ENCODE measurements at places on chromosomes 4 and X.

GRCh38 chr4:88643932-88644331, 51.7 kb downstream of the HERC3 start:
- DNase-seq, result no peak

DNA sequence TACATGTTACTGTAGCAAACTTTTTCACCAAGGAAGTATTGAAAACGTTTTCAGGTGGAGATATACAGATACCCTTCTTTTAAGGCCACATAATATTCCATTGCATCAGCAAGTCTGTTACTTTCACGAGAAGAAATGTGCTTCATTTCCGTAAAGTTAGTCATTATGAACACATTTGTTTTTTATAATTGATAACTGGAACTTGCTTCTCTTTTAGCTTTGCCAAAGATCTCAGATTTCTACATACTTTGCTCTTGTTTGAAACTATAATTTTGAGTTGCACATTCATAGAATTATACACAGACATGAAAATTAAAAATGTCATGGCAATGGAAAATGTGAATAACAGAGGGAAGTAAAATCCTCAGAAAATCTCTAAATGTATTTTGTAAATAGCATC, 128.7 kb upstream of the GIMD1 start:
- no peak for DNase-seq

DNA sequence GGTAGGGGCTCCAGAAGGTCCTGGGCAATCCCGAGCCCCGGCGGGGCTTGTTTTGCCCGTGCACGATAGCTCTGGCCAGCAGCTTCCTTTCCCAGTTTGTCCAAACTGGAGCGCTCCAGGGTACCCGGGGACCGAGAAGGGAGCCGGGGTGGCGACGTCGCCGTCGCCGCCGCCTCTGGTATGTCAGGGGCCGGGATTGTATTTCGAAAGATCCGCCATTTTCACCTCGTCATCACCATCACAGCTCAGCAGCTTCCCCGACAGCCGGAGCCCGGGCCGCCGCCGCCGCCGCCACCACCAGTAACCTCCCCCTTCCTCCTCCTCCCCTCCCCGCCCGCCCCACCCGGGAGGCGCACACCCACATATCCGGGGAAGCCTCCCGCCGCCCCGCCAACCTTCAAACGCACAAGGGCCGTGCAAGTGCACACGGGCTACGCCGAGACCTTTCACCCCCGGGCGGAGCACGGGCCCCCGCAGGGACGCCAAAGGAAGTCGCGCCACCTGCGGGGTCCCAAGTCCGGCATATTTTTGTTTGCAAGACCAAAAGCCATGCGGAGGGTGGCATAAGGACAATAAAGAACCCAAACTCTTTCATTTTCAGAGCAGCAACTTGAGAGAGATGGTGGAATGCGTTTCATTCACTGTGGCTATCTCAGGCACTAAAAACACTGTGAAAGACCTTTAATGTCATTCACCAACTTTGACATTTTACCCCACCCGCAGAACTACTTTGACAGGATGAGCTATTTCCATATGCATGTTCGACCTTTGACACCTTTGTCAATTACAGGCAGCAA, at the start of gene LIN54:
Gene LIN54 (minus strand): TSS at position 302 of the 797 bp plus-strand sequence. CDS start 25,979 bp downstream, outside the sequence.
- DNase-seq, result peak; percentile 78

DNA sequence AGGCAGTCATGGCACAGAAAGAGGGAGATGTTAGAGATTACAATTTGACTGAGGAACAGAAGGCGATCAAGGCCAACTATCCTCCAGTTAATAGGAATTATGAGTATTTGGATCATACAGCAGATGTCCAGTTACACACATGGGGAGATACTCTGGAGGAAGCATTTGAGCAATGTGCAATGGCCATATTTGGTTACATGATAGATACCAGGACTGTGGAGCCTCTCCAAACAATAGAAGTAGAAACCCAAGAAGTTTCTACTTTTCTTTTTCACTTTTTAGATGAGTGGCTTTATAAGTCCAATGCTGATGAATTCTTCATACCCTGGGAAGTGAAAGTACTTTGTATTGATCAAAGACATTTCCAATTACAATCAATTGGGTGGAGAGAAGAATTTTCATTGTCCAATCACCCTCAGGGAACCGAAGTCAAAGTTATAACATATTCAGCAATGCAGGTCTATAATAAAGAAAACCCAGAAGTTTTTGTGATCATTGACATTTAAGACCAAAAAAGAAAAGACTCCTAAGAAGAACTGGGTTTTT, 139.1 kb downstream of the MAB21L2 start:
- DNase-seq, result no peak

All from ELR (cell line).